ENCODE measurements at places on chromosomes 16 and 17. TPM values are rescaled to one million over a fixed set of nuclear protein-coding genes. Genes with fewer than 3 reads are reported as not detected.

- DNase-seq: peak; percentile 26
These were observed 541 bp downstream of the GPT2 start for GRCh38 chr16:46884513-46885293.

GRCh38 chr17:67246403-67246652, 1.3 kb upstream of the HELZ start:
- DNase-seq: no peak

The ANKRD40CL gene
- not detected for total RNA-seq

The TTYH2 gene
- total RNA-seq: 6.3 TPM

DNA sequence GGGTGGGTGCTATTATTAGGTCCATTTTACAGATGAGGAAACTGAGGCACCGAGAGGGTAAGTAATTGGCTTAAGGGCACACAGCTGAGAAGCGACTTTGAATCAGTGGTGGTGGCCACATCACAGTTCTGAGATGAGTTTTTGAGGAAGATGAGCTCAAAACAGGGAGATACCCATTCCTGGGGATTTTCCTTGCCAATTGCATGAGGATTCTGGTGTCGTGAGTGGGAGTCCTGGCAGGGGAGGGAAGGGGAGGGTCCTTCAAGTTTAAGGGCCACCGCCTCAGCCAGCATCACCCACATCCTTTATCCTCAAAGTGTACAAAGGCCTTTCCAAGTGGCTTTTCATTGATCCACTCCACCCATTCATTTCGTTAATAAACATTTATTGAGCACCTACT, 45.3 kb downstream of the IL21R start:
- no peak for DNase-seq

GRCh38 chr16:9437115-9437514, 345.7 kb downstream of the HAPSTR1 start:
- DNase-seq: no peak

DNA sequence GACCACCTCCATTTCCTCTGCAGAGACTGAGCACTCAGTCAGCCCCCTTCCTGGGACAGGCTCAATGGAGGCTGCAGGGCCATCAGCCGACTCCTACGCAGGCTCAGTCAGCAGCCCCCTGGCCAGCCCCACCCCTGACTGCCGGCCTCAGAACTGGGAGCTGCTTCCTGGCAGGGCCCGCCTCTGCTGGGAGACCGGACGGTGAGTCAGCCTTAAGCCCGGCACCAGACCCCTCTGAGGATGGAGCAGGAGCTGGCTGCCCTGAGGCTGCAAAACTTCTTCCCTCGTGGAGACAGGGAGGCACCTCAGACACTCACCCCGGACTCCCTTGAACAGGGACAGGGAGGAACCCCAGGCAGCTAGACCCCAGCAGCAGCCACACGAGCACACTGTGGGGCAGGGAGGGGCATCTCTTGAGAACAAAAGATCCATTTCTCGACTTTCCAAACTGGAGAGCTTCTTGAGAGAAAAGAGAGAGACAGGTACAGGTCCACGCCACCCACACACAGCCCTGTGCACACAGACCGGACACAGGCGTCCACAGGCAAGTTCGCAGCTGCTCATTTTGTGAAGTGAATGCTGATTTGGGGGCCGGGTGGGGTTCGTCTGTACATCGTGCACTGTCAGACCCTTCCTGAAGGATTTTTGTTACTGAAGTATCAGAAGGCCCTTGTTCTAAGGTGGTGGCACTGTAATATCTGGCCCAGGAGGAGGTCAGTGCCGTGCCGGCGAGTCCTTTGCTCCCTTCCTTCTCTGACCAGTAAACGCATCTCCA, 1.3 kb upstream of the TUBB3 start:
- DNase-seq: peak; percentile 47

GRCh38 chr16:7579454-7579853, 246.8 kb downstream of the RBFOX1 start:
- no peak for DNase-seq

DNA sequence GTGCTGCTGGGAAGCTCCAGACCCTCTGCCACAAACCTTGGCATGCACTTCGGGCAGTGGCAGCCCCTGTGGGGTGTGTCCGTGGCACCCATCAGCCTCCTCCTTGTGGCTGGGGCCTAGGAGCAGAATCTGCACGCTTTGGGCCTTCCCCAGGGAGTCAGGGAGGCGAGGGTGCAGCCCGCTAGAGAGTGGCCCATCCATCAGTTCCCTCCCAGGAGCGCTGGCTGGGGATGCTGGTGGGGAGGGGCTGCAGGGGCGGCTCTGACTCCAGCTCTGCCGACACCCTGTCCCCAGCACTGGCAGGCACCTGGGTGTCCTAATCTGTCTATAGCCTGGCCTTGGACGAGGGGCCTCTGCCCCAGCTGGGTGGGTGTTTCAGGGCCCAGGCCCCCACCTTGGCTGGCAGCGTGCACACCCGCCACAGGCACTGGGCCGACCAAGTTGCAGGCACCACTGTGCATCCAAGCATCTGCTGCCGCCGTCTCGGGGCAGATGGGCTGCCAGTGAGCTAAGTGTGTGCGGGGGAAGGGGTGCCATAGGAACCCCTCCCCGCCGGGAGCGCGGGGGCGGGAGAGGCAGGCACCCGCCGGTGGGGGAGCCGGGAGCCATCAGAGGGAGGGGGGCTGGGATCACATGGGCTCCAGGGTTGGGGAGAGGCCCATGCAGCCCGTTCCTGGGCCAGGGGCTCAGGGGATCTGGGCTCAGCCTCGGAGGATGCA, 30.2 kb downstream of the ENDOV start:
- DNase-seq: no peak

- DNase-seq: no peak
These were observed 727 bp upstream of the USP31 start for GRCh38 chr16:23149993-23150364.

Measured in activated CD8-positive, alpha-beta T cell treated with anti-CD3 and anti-CD28 coated beads, Interleukin-2, amount 10 ng/mL, durations not matched to agents 7 days and 5 days (primary cell).